ENCODE measurements at places on chromosomes 2 and 18.

DNA sequence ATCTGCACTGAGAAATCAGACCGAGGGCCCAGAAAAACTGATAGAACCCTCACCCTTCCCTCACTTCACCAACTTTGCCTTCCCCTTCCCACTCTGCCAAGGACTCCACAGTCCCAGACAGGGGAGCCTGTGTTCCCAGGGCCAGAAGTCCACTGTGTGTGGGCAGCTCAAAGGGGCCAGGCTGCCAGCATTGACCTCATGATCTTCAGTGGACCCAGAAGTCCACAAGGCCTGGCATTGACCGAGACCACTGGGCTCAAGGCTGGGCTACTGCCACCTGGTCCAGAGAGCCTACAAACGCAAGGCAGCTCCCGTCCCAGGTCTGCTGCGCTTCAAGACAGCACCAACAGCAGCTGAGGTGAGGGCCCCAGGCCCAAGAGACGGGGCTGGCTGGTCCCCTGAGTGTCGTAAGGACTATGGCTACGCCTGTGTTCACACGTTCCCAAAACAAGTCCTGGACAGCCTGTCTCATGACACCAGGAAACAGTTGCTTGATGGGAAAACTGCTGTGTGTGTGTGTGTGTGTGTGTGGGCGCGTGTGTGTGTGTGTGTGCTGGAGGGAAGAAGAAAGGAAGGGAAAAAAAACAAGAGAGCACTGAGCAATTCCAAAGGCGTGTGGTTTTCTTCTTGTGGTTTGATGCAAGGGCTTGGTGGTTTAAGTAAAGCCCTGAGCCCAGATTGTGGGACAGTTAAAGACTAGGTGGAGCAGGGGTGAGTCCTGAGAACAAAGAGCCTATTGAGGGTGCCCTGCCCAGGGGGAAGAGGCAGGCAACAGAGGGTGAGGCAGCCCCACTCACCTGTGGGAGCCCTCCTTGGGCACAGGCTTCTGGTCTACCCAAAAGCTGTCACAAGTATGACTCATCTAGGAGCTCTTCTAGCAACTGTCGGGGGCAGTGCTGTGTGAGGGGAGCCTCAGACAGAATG is 46.6 kb upstream of the ZBTB7C start:
- H3K27me3 ChIP-seq = no peaks in the 10 kb centered on the region
- H3K4me1 ChIP-seq = peaks cover 18% of the 10 kb centered on the region
- H3K36me3 ChIP-seq = no peaks in the 10 kb centered on the region

GRCh38 chr18:58727776-58728500 is 56.7 kb downstream of the MALT1 start:
- no peak overlapping the region for H3K27ac ChIP-seq
- H3K4me1 ChIP-seq = no peaks in the 10 kb centered on the region
- no peak for DNase-seq
- H3K4me3 ChIP-seq = no peak overlapping the region
- H3K36me3 ChIP-seq = no peaks in the 10 kb centered on the region
- no peaks in the 10 kb centered on the region for H3K27me3 ChIP-seq

- peak; percentile 46 for DNase-seq
- H3K4me3 ChIP-seq = no peak overlapping the region
- no peaks in the 10 kb centered on the region for H3K4me1 ChIP-seq
These were observed 16.5 kb upstream of the CNDP2 start for GRCh38 chr18:74479486-74480148.

GRCh38 chr18:35451032-35451431 is 46.7 kb downstream of the INO80C start:
- no peak for DNase-seq
- no peak overlapping the region for H3K27ac ChIP-seq
- no peaks in the 10 kb centered on the region for H3K36me3 ChIP-seq
- H3K27me3 ChIP-seq = no peaks in the 10 kb centered on the region
- no peak overlapping the region for H3K4me3 ChIP-seq

DNA sequence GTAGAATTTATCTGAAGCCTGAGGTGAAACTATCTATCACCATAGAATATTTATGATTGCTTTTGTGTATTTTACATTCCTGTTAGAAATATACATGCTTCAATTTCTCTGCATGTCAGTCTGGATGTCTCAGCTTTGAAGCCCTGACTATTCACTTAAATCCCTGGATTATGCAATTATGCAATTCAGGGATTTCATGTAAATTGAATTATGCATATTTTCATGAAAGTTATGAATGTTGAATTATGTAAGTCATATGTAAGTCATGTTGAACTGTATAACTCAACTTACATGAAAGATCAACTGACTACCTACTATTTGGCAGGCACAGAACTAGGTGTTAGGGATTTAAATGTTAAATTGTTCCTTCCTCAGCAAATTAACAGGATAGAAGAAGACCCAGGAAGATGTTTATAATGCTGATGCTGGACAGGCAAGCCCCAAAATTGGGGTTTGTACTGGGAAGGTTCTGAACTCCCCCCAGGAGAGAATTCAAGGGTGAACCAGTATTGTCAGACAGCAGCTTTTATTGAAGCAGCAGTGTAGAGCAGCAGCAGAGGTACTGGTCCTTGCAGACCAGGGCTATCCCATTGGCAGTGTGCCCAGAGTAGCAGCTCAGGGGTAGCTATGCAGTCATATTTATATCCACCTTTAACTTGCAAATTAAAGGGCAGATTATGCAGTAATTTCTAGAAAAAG is 236.5 kb downstream of the ZNF804A start:
- no peak overlapping the region for H3K4me3 ChIP-seq
- H3K4me1 ChIP-seq = no peaks in the 10 kb centered on the region
- no peak for DNase-seq
- no peak overlapping the region for H3K27ac ChIP-seq
- H3K27me3 ChIP-seq = no peaks in the 10 kb centered on the region

GRCh38 chr2:147320146-147320545 is 524.7 kb upstream of the ACVR2A start:
- H3K4me3 ChIP-seq = no peak overlapping the region
- no peak for DNase-seq
- H3K36me3 ChIP-seq = no peaks in the 10 kb centered on the region
- no peaks in the 10 kb centered on the region for H3K4me1 ChIP-seq

DNA sequence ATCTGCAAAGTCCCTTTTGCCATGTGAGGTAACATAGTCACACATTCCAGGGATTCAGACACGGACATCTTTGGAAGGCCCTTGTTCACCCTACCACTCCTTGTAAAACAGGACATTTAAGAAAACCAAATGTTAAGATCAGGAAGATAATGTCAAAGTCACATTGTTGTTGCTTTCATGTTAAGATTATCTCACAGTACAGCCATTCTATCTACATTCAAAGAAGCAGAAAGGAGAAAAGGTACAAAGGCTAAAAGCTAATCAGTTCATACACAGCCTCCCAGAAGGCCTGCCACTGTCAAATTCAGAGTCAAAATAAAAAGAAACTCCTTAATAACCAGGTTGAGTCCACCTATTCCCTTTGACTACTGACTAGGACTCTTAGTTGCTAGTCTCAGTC is 573.7 kb downstream of the ARHGAP15 start:
- no peak overlapping the region for H3K27ac ChIP-seq
- DNase-seq = no peak
- H3K36me3 ChIP-seq = no peaks in the 10 kb centered on the region
- H3K4me3 ChIP-seq = no peak overlapping the region

- no peaks in the 10 kb centered on the region for H3K36me3 ChIP-seq
- H3K27me3 ChIP-seq = no peaks in the 10 kb centered on the region
- no peak for DNase-seq
- no peak overlapping the region for H3K27ac ChIP-seq
These were observed 21.2 kb upstream of the ODC1 start for GRCh38 chr2:10469301-10469700.

- H3K36me3 ChIP-seq = no peaks in the 10 kb centered on the region
- DNase-seq = no peak
- H3K27me3 ChIP-seq = no peaks in the 10 kb centered on the region
These were observed 231.4 kb downstream of the SEPTIN10 start for GRCh38 chr2:109382226-109382895.

DNA sequence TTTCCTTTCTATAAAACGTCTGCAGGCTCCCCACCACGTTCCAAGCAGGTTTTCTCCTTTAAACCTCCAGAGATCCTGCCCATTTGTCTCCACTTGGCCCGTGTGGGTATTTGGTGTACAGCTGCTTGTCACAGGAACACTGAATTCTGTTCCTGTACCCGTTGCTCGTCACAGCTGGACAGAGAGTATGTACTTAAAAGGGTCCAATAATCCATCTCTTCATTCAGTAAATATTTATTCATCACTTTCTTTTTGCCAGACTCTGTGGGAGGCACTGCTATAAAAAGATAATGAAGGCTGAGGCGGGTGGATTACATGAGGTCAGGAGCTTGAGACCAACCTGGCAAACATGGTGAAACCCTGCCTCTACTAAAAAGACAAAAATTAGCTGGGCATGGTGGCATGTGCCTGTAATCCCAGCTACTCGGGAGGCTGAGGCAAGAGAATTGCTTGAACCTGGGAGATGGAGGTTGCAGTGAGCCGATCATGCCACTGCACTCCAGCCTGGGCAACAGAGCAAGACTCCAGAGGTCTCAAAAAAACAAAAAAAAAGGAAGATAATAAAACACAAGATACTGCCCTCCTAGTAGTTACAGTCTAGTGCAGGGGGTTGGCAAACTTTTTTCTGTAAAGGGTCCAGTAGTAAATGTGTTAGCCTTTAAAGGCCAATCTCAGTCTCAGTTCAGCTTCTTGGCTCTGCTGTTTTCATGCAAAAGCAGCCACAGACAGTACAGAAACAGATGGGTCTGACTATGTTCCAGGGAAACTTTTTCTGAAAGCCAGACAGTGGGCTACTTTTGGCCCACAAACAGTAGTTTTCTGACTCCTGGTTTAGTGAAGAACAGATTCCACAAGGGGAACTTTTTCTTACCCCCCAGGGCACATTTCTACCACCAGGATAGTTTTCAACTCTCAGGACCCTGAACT is 309.9 kb upstream of the RAB12 start:
- H3K4me1 ChIP-seq = no peaks in the 10 kb centered on the region
- no peaks in the 10 kb centered on the region for H3K27me3 ChIP-seq
- H3K36me3 ChIP-seq = no peaks in the 10 kb centered on the region
- no peak overlapping the region for H3K27ac ChIP-seq
- DNase-seq = no peak

DNA sequence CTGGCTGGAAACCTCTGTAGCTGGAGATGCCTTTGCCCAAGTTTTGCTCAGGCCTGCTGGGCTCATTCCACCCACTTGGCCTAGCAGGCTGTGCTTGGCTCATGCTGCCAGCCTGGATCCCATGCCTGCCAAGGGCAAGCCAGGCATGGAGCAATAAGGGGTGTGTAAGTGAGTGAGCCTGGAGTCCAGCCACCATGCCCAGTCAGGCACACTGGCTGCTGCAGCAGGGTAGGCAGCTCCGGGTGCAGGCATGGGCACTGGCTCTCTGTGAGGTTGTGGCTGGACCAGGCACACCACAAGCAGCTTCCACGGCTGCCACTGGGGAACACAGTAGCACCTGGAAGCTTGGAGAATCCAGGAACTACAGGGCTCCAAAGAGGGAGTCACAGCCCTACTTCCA is 147.7 kb upstream of the HS6ST1 start:
- no peak overlapping the region for H3K4me3 ChIP-seq
- no peaks in the 10 kb centered on the region for H3K36me3 ChIP-seq
- H3K4me1 ChIP-seq = no peaks in the 10 kb centered on the region
- no peaks in the 10 kb centered on the region for H3K27me3 ChIP-seq
- H3K27ac ChIP-seq = no peak overlapping the region

DNA sequence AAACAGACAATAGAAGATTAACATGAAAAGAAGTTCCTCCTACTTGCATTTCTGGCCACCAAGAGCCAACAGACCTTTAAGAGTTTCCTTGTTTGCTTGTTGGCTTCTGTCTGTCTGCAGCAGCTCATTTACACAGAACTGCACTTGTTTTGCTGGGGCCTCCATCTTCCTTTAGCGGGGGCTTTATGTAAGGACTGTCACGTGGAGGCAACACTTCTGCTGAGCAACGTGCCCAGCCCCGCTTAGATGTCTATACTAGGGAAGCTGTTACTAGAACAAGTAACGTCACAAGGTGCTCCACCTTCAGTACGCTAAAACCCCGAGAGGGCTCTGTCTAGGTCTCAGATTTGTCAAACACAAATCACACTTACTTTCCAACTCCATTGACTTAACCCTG is 104.3 kb upstream of the PXDN start:
- H3K36me3 ChIP-seq = no peaks in the 10 kb centered on the region
- no peaks in the 10 kb centered on the region for H3K27me3 ChIP-seq
- H3K27ac ChIP-seq = no peak overlapping the region
- no peak for DNase-seq

DNA sequence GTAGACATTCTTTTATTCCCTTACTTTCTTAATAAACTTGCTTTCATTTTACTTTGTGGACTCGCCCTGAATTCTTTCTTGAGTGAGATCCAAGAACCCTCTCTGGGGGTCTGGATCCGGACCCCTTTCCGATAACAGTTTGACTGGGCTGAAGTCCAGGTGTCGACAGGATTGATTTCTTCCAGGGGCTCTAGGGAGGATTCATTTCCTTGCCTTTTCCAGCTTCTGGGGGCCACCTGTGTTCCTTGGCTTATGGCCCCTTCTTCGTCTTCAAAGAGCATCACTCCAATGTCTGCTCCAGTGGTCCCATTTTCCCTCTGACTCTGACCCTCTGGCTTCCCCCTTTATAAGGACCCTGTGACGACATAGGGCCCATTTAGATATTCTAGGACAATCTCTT is 67.5 kb downstream of the COPS8 start:
- DNase-seq = no peak
- H3K4me1 ChIP-seq = no peaks in the 10 kb centered on the region
- no peaks in the 10 kb centered on the region for H3K27me3 ChIP-seq
- H3K4me3 ChIP-seq = no peak overlapping the region
- no peaks in the 10 kb centered on the region for H3K36me3 ChIP-seq

- H3K36me3 ChIP-seq = no peaks in the 10 kb centered on the region
- no peak for DNase-seq
- H3K4me1 ChIP-seq = no peaks in the 10 kb centered on the region
- no peaks in the 10 kb centered on the region for H3K27me3 ChIP-seq
These were observed 31.1 kb downstream of the SERTAD2 start for GRCh38 chr2:64622443-64623241.

DNA sequence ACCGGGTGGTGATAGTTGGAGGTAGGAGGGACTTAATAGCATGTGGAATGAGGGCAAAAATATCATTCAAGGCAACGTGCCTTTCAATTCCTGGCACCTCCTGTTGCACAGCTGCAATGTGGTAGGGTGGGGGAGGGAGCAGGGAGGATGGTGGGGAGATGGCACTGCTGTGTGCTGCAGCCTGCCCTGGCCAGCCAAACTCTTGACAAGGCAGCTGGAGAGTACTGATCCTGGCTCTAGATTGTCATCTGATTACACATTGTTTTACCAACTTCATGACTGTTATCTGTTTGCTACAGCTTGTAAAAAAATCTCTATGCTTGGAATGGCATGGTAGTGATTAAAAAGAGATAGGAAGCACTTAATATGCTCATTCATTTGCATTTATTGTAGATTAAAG is 47.7 kb downstream of the PLCL1 start:
- no peak for DNase-seq
- H3K36me3 ChIP-seq = no peaks in the 10 kb centered on the region
- no peak overlapping the region for H3K27ac ChIP-seq
- H3K4me1 ChIP-seq = peaks cover 22% of the 10 kb centered on the region
- no peaks in the 10 kb centered on the region for H3K27me3 ChIP-seq
- H3K4me3 ChIP-seq = no peak overlapping the region

DNA sequence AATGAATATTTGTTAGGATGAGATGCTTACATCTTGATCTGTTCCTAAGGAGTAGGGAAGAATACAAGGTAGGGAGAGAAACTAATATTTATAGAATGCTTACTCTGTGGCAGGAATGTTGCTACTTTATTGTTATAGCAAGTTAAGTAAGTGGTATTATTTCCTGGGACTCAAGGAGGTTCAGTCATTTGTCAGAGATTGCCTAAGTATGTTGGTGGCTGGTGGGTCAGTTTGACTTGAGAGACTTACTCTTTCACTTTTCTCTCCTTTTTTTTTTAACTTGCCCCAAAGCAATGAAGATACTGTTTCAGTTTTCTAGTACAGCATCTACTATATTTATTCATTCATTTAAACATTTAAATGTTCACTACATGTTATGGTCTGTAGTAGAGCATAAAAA is 209.2 kb upstream of the STON1 start:
- DNase-seq = no peak
- H3K27me3 ChIP-seq = no peaks in the 10 kb centered on the region
- no peak overlapping the region for H3K4me3 ChIP-seq
- peak overlapping the region; percentile 15 for H3K27ac ChIP-seq
- H3K36me3 ChIP-seq = no peaks in the 10 kb centered on the region
